ENCODE measurements at places on chromosomes 4 and X. TPM values are rescaled to one million over a fixed set of nuclear protein-coding genes. Genes with fewer than 3 reads are reported as not detected.

Gene CCSER1
- total RNA-seq = 246 TPM

Gene DMP1
- 0.16 TPM for total RNA-seq

Gene PDLIM3
- total RNA-seq = 18.2 TPM

Gene ZNF630
- 8.4 TPM for total RNA-seq

Gene DAPP1
- total RNA-seq = 0.94 TPM

Gene EREG
- under 0.01 TPM for total RNA-seq

Gene ARX
- 6.2 TPM for total RNA-seq

Gene PCDH7
- total RNA-seq = 115 TPM

Gene CLTRN
- total RNA-seq = 0.16 TPM

Gene MAGEB6B
- total RNA-seq = not detected

Gene TGIF2LX
- not detected for total RNA-seq

Gene SLC4A4
- 15.6 TPM for total RNA-seq

Gene SORBS2
- total RNA-seq = 66.8 TPM

Gene DRP2
- 4.2 TPM for total RNA-seq

Gene PHEX
- 1.7 TPM for total RNA-seq

Gene SPRY1
- 12.9 TPM for total RNA-seq

Gene RELL1
- total RNA-seq = 40.6 TPM

Gene SPP1
- 190 TPM for total RNA-seq
